ENCODE measurements at places on chromosomes 5 and 9.

DNA sequence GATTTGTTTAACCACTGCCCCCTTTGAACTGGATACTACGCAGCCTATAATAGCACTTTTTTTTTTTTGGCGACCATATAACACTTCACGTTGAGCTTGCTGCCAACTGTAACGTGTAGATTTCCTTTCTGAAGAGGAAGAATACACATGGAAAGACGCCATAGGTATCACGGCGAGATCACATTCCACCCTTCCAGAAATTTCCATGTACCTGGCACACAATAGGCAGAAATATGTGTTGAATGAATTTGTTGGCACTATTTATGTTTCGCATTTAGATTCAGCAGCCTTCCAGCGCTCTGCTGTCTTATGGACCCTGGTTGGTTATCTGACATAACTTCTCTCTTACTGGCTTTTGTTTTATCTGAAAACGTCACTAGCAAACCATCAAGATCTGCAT, 250.3 kb downstream of the SLIT3 start:
- DNase-seq: no peak

DNA sequence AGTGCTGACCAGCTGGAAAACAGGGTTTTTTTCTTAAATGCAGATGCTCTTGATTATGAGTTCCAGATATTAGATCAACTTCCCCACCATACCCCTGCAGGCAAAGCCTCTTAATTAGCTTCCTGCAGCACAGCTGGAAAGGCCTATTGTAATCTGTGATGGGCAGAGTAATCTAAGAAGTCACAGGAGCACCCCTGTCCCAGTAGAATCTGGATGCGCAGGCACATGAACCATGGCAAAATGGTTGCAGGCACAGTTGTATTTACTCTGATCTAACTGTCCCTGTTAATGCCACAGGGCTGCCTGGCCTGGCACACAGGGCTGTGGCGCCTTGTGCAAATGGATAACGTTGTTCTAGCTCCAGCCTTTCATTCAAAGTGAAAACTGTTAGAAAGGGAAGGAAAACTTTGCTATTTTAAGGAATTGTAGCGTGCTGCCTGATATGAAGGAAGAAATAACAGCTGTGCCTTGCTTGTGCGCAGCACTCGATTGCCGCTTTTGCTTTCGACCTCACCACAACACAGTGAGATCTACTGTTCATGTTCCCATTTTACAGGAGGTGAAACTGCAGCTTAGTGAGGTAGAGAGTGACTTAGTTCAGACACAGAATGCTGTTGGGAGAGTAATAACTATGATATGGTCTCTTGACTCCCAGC, 2.3 kb downstream of the TGFBI start:
- no peak for DNase-seq

DNA sequence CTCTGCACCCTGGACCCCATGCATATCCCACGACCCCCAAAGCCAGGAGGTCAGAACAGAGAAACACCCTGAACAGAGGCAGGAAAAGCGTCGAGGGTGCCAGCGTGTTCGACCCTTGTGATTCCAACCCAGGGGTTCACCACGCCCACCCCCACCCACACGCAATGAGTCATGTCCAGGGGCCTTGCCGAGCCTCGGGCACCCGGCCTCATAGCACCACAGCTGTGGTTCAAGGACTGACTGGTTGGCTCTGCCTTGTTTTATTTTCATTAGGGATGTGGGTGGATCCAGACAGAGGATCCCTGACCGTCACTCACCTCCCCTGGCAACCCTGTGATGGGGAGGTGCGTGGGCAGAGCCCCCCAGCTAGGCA, 9.5 kb upstream of the QSOX2 start:
- DNase-seq: no peak

DNA sequence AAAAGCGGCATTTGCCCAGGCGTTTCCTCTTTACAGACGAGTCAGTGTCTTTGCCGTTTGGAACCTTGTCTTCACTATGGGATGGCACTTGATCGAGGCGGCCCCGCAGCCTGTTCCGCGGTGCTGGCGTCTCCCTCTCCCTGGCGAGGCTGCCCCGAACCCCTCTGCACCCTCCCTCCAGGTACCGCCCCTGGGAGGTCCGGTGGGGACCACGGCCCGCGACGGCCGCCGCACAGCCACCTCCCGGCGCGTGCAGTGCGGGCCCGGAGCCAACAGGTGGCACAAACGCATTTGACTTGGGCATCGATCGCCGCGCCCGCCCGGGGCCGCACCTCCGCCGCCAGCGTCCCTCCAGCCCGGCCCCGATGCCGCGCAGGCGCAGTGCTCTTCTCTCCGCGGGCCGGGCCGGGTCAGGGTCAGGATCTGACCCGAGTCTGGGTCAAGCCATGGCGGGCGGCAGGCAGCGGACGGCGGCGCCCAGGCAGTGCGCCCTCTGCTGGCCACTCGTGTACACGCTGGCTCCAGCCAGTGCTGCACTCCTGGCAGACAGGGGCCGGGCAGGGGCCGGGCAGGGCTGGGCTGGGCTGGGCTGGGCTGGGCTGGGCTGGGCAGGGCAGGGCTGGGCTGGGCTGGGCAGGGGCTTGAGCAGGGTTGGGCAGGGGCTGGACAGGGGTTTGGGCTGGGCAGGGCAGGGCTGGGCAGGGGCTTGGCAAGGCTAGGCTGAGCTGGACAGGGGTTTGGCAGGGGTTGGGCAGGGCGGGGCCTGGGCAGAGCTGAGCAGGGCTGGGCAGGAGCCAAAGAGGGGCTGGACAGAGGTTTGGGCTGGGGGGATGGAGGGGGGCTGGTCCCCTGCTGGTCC, 155.8 kb upstream of the IRX4 start:
- DNase-seq: peak; percentile 32

DNA sequence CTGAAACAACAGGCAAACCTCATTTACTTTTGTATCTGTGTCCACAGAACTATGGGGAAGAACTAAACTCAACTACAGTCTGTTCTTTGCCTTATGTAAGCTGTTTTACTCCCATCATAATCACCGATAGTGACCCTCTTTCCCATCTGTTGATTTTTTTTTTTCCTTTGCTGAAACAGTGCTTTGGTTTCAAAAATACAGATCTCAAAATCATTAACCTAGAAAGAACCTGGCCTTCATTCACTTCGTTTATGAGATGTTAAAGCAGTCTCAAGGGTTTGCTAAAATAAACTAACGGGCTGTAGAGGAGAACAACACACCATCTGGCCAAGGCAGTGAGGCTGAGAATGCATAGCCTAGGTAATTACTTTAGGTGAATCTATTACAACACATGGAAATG, 706.6 kb upstream of the ZNF608 start:
- DNase-seq: no peak
